ENCODE measurements at places on chromosomes 3 and 15.

DNA sequence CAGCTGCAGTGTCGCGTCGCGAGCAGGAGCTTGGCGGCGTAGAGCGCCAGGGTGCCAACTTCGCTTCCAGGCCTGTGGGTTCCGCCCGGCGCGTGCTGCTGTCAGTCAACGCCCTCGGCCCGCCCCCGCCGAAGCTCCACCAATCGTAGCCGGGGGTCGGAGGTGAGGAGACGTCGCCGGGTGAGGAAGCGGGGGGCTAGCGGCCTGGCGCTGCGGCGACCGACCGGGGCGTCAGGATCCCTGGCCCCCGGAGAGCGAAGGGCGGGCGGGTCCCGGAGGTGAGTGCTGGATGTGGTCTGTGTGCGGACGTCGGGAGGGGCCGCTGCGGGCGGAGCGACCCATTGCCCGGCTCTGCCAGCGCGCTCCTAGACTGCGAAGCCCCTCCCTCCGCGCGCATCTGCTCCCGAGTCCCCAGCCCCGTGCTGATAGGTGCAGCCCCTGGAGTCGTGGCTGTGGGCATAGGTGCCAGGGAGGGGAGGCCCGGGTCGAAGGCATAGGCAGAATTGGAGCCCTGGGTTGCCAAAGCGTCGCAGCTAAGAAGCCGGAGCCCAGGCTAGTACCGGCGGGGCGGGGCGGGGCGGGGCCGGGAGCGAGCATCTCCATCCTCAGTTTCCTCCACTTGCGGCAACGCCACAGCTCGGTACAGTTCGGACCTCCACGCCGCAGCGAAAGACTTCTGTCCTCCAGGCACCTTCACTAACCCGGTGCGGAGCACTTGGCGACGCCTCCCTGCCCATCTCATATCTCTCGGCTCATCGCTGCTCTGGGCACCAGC lies at the start of gene NXPE3:
Gene NXPE3, plus strand, starts transcription at position 165 of the 775 bp plus-strand sequence. CDS start 6,386 bp downstream, outside the sequence.
- DNase-seq, result peak; percentile 50

GRCh38 chr3:70740872-70741271 lies 428.4 kb upstream of the MDFIC2 start:
- DNase-seq, result no peak

- DNase-seq, result no peak
Measured at GRCh38 chr15:76187163-76187562, 124.1 kb downstream of the ETFA start.

GRCh38 chr15:41870689-41871081 lies 23.2 kb downstream of the SPTBN5 start:
- DNase-seq, result no peak

DNA sequence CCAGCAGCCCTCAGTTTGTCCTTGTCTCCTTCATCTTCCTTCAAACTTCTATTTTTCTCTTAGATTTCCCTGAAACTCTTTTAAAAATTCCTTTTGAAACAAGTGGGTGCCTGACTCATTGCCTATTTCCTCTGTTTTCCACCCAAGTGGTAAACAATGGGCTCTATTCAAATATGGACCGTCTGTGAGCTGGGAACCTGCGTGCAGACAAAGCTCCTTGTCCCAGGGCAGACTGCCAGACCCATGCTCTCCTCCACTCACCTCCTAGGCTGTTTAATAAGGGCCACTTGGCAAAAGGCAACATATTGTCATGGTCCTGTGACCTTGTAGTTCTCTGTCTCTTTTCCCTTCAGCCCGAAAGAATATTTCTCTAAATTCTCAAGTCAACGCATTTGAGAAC lies 332.7 kb upstream of the THBS1 start:
- DNase-seq, result no peak

DNA sequence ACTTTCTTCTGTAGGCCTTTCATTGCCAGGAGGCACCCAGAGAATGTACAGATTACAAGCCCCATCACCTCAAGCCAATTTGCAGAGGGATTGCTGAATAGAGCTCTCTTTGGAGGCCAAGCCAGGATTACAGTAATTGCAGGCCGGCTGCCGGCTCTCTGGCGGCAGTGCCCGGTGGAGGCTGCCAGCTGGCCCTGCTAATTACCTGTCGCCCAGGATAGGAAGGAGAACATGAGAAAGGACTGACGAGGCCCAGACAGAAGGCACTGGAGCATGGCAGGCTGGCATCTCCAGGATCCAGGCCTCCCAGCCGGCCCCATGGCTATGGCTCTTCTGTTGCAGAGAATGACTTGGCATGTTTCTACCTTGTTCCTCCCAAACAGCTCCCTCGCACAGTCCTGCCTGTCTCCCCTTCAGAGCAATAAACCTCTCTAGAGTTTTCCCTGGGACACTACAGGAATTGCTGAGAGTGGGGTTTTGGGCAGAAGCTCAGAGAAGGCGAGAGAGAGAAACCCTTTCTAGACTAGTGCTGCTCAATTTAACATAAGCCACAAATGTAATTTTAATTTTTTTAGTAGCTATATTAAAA lies 273.6 kb upstream of the PROK2 start:
- no peak for DNase-seq

Data from left renal pelvis (tissue), 4 donors.